ENCODE measurements at places on chromosomes 11 and 22.
A peak's percentile ranks its signal among the peaks of the same experiment; 100 is the strongest.

GRCh38 chr11:96680211-96681018 is 290.6 kb downstream of the JRKL start:
- no peak for DNase-seq

DNA sequence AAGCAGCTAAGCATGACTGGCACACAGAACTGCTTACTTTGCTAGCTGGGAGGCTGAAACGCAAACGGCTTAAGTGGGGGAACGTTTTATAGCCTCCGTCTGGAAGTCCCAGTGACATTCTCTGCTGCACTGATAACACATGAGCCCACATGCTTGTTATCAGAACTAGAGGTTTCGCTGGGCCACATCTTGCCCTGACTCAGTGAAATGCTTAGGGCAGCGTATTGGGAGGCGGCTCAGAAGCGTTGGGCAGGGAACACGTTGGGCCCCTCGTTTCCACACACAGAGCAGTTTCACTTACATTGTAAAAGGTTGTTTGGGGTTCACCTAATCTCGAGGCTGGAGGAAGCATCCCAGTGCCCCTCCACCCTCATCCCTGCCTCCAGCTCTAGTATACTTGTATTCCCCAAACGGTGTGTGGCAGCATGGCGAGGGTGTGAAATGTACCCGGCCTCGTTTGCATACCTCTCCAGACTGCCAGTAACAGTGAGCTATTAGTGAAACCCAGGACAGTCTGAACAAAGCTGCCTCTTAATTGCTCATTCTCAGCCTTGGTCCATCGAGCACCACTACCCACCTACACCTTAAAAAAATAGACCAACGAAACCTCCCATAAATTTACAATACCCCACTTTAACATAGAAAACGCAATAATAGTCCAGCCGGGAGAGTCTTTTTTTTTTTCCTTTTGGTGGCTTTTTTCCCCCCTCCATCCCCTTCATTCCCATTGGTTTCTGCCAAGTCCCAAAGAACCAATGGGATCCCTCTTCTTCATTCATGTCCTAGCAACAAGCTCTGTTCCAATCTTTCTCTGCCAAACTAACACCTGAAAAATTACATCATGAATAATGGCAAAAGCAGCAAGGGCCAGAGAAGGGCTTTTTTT is 218.8 kb upstream of the SORL1-AS1 start:
- DNase-seq = no peak

- DNase-seq = no peak
These were observed 44.9 kb downstream of the DDX10 start for GRCh38 chr11:108709741-108710140.

- DNase-seq = no peak
These were observed 47.5 kb downstream of the SC5D start for GRCh38 chr11:121340032-121340580.

DNA sequence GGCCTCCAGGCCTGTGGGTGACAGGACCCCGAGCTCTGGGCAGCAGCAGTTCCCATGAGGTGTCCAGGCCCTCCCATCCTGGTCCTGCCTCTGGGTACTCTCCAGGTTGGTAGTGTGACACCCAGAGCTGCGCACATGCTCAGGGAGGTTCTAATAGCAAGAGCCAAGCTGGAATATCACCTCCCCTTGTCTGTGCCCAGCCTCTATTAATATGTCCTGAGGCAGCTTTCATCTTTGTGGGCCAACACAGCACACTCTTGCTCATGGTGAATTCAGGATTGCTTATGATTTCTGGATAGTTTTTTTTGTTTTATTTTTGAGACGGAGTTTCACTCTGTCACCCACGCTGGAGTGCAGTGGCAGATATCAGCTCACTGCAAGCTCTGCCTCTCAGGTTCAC is 3.3 kb downstream of the P2RX6 start:
- no peak for DNase-seq

- no peak for DNase-seq
These were observed 6.1 kb upstream of the RNASEH2C start for GRCh38 chr11:65726660-65727059.

DNA sequence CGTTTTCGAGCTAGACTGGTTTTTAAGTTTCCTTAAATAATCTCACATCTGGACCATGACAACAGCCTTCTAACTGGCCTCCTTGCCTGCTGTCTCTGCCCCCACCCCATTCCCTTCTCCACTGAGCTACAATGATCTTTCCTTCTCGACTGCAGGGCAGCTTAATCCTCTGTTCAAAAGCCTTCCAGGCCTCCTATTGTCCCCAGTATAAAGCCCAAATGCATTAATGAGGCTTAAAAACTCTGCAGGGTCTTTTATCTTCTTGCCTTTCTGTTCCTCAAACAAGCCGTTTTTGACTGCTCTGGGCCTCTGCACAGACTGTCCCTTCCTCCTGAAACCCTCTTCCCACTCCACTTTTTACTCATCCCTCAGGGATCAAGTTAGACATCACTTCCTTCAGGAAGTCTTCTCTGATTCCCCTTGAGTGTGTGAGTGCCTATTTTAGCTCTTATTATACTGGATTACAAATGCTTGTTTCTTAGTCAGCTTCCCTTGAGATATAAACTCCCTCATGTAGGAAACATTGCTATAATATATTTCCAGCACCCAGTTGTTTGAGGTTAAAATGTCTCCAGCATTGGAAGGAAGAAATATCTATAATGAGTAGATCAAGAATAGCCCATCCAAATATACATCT is 23.6 kb upstream of the PAMR1 start:
- no peak for DNase-seq

GRCh38 chr11:24043842-24044241 is 453.0 kb upstream of the LUZP2 start:
- no peak for DNase-seq

DNA sequence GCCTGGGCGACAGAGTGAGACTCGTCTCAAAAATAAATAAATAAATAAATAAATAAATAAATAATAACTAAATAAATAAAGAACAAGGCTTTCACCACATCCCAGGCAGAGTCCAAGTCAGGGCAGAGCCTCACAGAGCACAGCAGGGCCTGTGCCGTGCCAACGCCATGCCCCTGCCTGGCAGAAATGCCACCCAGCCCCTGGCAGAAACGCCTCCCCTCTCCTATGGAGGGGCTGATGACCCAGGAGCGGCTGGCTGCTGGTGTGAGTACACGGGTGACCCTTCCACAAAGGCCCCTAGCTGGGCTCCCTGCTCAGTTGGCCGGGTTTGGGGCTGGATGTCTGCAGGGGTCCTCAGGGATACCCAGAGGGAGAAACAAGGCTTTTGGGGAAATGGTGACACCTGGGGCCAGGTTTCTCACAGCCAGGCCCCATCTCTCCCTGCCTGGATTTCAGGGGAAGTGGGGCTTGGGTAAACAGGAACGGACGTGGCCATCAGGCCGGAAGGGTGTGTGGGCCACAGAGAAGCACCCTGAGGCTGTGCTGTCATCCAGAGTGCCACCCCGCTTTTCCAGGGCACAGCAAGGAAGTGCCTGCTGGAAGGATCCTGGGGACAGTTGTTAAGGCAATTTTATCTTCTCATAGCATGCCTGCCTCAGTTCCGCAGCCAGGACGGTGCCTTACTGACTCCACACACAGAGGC is 5.1 kb downstream of the BID start:
- no peak for DNase-seq

DNA sequence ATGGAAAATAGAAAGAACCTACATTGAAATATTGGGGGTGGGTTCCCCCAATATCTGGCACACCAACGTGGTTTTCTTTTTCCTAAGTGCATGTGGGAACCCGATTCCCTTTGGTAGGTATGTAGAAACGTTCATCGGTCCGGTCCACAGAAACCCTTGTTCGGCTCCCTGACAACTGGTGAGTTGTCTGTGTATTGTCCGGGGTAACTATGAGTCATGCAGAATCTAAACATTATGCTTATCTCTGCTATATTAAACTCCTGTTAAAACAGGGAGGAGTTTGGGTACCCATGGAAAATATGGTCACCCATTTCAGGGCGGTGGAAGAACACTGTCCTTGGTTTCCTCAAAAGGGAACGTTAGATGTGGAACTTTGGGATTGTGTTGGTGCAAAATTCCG is 25.1 kb upstream of the ALDH3B2 start:
- peak; percentile 55 for DNase-seq

GRCh38 chr22:37019309-37020191 is at the start of the genes MPST and TST:
Gene MPST (plus strand): TSS chr22:37019742. CDS start chr22:37019837, 95 bp downstream.
Gene TST (minus strand): TSS chr22:37019447. CDS start chr22:37018732, 715 bp downstream.
- peak; percentile 48 for DNase-seq

DNA sequence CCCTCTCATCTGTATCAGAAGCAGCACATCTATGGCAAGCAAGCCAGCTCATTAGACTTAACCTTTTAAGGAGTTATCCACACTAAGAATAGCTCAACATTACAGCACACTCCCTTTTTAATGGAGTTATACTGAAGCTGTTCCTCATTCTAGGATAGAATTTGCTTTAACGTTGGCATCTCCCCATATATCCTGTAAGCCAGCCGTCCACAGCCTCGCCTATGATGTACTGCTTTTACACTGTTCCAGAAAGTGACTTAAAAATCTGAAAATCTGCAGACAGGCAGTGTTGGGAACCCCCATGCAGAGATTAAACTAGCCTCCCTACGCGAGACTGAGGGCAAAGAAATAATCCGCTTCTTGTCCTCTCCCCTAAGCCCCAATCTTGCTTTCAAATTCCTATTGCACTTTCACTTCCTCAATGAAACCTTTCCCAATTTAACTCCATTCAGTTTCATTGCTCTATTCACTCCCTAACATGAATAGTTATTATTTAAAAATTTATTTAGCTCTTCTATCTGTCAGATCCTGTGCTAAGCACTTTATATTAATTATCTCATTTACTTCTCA is 225.0 kb downstream of the BLID start:
- DNase-seq = no peak

GRCh38 chr11:120199613-120200012 is 11.2 kb upstream of the OAF start:
- DNase-seq = no peak

- no peak for DNase-seq
These were observed 50.1 kb upstream of the FLI1 start for GRCh38 chr11:128643661-128644317.

All from HT-29 (cell line).